ENCODE measurements at places on chromosomes 2 and 18.
A peak's percentile ranks its signal among the peaks of the same experiment; 100 is the strongest.

DNA sequence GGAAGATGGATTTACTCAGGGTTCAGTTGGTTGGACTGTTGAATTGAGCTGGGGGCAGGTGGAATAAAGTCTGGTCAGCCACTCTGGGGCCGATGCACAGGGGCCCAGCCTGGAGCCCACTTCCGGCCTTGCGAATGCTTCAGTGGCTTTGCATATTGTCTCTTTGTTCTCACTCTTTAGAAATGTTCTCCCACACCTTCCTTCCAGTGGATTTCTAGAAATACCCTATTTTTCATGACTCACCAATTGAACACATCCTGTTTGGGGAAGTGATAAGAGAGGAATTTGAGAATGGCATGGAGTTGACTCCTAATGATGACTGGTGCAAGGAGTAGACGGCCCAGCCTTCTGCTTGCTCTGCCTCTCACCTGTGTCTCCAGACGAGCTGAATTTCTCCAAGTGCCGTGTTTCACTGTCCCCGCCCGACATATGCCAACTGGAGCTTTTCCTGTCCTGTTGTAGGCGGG lies 28.1 kb downstream of the ASAP2 start:
- DNase-seq, result no peak

GRCh38 chr18:44838971-44839666 lies 158.4 kb downstream of the SETBP1 start:
- DNase-seq, result peak; percentile 73

DNA sequence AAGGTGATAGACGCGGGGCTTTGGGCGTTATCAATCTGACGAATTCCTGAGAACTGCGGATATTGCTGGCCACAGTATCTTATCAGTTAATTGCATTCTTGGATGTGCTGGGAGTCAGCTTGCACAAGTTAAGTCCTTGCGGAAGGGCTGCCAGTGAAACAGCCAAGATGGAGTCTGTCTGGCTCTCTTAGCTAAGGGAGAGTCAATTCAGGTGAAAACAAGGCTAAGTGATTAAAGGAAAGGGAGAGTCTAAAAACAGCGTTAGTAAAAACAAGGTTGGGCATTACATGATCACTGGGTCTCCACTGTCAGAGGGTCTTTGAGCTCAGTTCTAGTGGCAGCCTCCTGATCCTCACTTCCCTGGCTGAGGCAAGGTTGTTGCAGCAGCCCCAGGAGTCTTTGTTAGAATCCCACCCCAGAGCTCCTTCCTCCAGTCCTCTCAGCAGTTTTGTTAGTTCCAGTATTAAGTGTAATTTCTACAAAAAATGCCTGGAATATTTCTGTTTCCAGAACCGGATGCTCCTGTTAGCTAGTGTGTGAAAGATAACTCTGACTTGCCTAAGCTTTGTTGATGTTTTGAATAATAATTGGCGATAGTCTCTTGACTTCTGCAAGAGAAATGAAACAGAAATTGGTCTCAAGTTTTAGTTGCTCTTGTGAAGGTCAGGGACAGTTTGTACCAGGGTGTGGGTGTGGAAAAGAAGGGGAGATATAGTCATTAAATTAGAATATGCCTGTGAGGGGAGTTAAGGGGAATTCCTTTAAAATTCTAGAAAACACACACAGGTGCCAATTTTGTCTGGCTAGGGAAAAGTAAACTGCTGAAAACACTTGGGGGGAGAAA lies 10.6 kb downstream of the CFLAR start:
- DNase-seq, result no peak

DNA sequence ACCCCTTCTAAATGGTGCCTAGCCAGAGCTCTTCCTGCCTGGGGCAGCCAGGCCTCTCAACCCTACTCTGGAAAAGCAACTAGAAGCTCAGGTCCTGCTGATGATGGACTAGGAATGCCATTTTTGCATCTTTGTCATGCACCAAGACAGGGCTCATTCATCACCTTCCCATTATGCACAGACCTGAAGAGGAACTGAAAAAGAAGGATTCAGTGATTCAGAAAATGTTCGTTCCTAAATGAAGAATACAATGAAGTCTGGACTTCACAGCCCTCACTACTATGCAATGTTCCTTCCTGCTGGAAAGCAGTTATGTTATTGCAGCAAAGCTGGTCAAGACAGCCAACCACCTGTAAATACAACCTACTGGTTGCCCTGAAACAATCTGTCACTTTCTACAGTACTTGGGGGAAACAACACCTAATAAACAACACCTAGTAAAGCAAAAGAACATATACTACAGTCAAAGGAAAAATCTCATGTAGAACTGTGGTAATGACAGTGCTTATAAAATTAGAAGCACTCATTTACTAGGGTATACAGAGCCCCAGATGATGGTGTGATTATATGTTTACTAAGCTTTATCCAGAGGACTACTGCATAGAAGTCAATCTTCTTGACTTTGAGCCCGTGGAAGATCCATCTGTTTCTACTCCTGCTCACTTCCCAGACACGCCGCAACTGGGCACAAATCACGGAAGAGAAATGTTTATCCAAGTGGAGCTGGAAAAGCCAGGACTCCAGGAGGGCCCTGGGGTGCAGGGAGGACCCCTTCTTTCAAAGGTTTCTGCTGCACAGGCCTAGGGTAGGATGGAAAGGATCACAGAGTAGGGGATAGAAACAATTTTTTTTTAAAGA lies 103.1 kb upstream of the THOC1 start:
- no peak for DNase-seq

- DNase-seq, result no peak
Observed at GRCh38 chr2:3146175-3146574, 231.4 kb downstream of the EIPR1 start.

GRCh38 chr2:231290321-231291015 lies 92.0 kb downstream of the ARMC9 start:
- DNase-seq, result no peak

GRCh38 chr2:20457661-20458630 lies 11.1 kb downstream of the RHOB start:
- no peak for DNase-seq

DNA sequence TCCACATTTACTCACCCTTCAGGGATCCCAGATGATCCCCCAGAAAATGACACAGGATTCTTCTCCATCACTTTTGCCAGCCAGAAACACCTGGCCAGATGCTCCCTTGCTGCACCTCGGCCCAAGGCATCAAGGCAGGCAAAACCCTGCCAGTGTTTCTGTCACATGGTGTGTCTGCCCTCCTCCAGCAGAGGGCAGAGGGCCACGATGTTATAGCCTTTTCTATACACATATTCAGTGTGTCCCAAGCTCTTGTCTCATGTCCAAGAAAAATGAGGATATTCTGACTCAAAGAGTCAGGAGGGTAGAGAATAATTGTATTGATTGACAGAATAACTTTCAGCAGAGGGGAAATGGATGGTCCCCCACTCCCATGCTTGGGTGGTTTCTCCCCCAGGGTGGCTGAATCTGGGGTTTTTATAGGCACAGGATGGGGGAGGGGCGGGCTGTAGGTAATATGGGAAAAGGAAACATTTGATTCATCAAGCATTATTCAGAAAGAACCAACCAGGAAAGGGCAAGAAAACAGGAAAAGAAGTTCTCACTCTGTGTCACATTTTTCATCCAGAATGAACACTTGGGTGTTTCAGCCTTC lies 933.9 kb downstream of the TRIB2 start:
- DNase-seq, result no peak

GRCh38 chr2:227696990-227697679 lies 20.7 kb downstream of the SLC19A3 start:
- DNase-seq, result no peak

- no peak for DNase-seq
Observed at GRCh38 chr18:26993568-26993967, 128.1 kb upstream of the AQP4 start.

GRCh38 chr2:83113953-83114352 lies 1345.1 kb downstream of the SUCLG1 start:
- no peak for DNase-seq

DNA sequence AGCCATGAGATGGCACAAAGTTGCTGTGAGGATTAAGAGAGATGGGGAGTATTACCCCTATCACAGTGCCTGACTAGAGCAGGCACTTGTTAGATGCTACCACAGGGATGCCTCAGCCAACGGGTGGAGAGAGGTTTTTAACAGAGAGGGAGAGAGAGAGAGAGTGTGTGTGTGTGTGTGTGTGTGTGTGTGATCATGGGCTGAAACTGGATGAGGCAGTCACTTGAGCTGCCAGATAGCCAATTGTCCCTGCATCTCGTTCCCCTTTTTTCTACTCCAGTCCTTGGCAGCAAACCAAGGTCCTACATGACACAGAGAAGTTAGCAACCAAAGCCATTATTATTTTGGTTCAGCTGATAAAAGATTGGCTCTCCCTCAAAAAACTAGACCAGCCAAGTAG lies 3.0 kb downstream of the CD8A start:
- DNase-seq, result peak; percentile 76

GRCh38 chr2:22673529-22673928 lies 711.5 kb upstream of the KLHL29 start:
- DNase-seq, result no peak

GRCh38 chr2:196249171-196249570 lies 77.8 kb upstream of the STK17B start:
- DNase-seq, result no peak

- no peak for DNase-seq
Observed at GRCh38 chr2:166337932-166338331, 37.8 kb downstream of the SCN9A start.

DNA sequence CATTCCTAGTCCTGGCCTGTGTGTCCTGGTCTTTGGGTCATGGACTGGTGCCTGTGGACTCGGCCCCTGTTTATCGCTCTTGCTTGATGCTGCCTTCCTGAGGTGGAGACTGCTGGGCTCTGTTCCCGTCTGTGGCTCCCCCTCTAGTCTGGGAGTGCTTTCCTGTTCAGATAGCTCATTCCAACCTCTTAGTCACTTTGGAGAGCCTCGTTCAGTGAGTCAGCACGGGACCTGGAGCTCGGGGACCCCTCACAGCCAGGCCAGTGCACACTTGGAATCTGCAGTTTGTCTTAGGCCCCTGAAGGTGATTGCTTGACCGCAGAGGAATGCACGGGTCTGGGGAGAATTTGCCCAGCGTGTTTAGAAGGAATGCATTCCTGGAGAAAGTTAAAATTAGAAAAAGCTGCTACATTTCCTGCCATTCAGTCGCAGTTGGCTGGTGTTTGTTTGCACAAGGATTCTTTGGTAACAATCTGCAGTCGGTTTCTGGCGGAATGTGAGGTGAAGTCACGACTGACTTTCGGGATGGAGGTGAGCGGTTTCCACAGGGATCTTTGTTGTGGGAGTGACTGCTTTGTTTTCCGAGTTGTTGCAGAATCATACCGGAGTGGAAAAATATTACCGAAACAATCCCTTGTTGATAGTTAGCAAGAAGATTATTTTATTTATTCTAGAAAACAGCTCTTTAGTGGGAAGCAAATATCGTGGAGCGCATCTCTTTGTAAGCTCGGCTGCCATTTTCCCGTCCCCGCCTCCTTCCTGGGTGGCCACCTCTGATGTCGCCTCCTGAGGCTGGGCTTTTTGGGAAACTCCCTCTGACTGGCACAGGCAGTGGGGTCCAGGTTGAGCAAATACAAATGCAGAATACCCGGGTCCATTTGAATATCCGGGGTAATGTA lies 29.6 kb downstream of the SH3BP4 start:
- no peak for DNase-seq

DNA sequence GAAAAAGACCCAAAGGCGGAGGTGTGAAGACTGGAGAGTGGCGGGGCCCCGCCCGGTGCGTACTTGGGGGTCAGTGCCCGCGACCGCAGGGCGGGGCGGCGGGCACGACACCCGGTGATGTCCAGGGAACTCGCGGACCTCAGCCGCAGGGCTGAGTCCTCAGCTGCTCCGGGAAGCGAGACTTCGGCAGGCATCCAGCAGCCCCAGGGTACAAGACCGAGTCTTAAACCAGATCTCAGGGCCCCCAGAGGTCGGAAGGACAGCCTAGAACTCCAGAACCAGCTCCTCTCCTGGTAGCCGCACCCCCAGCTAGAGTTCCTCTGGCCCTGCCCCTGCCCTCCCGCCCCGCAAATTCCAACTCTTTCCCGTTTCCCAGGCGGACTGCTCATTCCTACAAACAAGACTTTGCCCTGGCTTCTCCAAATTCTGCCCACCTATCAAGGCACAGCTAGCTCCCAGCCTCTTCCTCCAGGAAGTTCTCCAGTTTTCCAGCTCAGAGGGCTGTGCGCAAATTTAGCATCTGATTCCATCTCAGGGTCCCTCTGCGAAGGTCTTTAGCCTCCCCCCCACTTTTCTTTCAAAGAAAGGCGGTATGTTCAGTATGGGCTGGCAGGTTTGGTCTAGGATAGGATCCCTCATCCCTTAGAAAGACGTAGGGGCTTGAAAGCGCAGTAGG lies 26.0 kb upstream of the NOTO start:
- no peak for DNase-seq

- DNase-seq, result no peak
Observed at GRCh38 chr18:5892823-5893431, 2.4 kb downstream of the TMEM200C start.

DNA sequence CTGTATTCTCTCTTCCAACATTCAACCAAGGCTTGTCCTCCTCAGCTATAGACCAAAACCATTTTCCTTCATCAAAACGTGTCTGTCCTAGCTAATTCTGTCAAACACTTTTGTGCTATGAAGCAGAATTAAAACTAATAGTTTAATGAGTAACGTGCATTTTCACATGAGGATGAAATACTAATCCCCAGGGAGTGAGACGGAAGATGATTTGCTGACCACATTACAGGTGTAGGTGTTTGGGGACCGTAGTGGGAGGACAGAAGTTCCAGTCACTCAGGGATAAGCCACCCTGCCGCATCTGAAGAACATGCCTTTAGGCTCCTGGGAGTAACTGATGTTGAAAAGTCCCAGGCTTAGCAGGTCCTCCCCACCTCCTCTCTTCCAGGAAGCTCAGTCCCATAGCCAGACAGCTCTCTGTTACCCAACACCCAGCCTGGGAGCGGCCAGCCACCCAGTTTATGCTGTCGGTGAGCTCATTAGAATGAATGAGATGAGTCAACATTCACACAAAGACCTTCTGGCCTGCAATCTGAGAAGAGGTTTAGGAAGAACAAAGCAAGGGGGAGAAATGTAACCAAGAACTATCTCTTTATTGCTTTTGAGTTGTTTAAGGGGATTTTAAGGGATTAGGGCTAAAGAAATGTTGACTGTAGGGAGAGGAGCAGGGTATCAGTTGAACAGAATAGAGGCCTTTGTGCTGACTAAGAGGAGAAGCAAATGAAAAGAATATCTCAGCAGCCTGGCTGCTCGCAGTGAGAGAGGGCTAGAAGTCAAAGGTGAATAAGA lies 122.5 kb downstream of the FOXI3 start:
- no peak for DNase-seq

GRCh38 chr2:206096876-206097275 lies 10.9 kb upstream of the INO80D start:
- DNase-seq, result no peak

DNA sequence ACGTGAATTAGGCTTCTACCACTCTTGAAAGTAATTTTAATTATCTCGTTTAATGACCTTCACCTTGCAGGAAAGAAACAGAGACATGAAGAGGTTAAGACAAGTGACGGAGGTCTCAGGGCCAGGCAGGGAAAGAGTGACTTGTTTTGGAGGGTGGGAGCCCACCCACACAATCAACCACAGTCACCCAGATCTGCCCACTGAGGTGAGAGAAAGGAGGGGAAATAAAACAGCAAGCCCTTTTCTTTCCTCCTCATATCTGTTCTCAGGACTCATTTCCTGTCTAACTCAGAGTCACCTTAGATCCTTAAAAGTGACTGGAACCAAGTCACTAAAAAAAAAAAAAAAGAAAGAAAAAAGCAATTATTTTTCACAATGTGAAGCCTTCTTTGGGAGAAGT lies 26.8 kb downstream of the ATP8B1 start:
- DNase-seq, result no peak

All from DMS79 (cell line).